ENCODE measurements at places on chromosomes 6 and 20.

DNA sequence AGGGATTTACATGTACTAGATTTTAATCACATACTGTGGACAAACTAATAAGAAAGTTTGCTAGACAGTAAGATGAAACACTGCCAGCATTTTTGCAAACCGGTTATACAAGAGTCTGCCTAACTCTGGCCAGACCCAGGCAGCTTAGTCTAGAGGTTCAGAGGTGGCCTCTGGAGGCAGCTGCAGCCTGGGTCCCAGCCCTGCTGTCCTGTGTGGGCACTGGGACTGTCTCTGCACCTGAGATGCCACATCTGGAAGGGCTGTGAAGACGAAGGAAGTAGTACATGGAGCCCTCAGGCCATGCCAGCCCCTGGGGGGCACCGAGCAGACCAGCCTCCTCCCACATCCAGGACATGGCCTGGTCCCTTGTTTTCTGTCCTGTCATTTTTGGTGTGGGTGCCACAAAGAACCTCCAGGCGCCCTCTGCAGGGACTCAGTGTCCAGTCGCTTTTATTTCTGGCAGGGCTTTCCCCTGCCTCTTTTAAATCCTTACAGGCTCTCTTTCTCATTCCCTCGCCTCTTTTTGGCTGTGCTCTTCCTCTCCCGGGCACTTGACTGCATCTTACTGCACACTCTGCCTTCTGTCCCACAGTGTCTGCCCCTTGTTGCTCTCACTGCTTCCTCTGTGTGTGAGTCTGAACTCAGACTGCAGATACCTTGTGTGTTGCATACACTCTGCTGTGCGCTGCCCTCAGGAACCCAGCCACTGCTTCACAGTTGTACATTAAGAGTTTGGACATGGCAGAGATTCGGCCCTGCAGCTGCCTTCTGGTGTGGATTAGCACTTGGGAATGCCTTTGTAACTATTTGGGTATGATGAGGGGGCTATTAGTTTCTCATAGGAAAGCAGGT is 216.7 kb downstream of the ZDHHC14 start:
- DNase-seq: peak; percentile 23

DNA sequence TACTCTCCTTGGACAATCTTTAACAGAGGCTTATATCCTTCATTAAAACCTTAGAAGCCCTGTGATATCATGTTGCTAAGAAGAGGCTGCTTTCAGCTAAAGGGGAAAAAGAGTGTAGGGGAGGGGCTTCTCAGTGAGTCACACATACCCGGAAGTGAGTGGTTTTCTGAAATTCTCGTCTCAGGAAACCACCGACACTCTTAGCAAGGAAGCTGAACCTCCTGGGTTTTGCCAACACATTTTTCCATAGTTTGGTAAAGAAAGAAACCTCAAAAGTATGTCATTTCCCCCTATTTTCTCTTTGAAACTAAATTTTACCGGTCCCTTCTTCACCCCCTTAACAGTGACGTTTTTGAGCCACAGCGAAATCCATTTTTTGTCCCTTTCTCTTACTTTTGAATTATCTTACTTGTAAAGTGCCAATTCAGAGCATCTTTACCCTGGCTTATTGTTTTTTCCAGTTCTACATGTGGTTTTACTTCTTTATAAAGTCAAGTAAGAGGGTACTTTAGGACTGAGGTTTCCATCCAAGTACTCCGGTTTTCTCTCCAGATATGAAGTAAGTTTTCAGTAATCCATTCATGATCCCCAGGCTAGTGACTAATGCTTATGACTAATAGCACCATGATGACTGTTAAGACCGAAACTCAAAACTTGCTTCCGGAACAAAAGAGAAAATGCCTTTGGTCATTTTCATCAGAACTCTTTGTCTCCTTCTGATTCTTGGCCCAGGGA is 219.3 kb downstream of the ARHGAP18 start:
- DNase-seq: peak; percentile 74

DNA sequence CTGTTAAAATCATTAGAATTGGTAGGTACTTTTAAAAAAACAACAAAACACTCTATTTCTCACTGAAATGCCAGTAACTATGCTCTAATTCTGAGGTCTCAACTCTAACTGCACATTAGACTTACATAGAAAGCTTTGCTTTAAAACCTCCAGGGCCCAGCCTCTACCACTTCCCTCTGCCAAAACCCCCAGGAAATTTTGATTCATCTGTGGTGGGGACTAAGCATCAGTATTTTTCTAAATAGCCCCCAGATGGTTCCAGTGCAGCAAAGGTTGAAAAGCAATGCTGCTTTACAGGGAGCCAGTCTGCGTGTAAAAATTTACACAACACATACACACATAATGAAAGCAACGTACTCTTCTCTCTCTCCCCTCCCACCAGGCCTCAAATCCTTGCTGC is 3.8 kb downstream of the TBC1D32 start:
- DNase-seq: no peak

- DNase-seq: no peak
Observed at GRCh38 chr6:106165885-106166485, 79.8 kb downstream of the PRDM1 start.

GRCh38 chr6:11931296-11932035 is 80.6 kb upstream of the HIVEP1 start:
- DNase-seq: no peak

GRCh38 chr20:46128310-46129151 is 10.4 kb downstream of the CD40 start:
- DNase-seq: no peak

DNA sequence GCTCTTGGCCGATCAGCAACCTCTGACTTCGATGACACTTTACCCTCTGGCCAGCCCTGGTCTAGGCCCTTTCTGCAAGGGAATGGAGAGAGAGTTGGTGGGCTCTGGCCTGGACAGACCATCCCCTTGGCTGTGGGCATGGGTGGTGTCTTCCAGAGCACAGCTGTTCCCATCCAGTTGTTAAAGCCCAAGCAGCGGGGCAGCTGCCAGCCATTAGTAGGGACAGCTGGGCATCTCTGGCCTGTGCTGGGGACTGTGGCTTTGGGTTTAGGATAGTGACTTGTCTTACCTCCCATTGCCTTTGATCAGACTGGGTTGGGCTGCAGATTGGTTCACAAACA is 2.8 kb downstream of the CDC25B start:
- no peak for DNase-seq

DNA sequence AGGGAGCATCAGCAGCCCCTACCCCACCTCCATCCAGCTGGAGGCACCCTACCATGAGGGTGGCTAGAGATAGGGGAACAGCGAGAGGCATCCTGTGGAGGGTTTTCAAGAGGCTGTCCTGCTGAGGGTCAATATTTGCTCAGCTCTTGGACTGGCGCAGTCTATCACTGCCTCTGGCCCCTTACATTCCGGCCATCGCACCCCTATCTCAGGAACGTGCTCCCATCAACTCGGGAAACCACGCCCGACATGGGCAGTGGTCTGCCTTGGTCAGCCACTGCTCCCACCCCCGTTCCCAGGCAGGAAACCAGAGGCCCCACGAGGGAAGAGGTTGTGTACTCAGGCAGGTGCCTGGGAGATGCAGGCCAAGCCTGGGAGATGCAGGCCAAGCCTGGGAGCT is 57.9 kb downstream of the VEGFA start:
- no peak for DNase-seq

GRCh38 chr20:36852187-36852586 is 23.8 kb upstream of the TLDC2 start:
- DNase-seq: no peak

DNA sequence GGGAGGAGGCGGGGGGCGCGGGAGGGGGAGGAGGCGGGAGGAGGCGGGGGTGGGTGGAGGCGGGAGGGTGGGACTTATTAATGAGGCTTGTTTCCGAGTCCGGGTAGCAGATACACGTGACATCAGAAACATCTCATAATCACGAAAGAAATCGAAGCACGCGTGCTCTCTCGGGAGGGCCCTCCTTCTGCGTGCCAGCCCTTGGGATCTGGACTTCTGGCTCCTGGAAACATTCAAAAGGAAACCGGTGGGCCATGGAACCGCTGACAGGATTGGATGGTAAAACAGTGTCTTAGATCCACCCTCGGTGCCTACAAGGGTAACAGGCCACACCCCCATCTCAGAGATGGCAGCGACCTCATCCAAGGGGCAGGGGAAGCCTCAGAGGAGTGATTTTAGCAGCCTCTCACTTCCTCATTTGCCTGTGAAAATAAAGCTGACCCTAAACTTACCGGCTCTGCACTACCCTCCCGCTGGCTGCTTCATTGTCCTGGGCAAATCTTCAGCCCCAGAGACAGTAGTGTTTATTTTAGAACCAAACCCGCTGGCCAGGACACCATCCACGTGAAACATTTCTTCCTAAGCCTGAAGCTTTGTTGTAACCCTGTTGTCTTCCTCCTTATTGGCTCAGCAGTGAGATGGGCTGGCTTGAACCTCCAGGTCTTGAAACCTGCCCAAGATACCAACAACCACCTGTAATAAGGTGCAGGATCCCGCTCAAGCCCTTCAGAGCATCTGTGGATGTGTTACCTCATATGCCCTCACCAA is 97.5 kb downstream of the PSMG4 start:
- DNase-seq: peak; percentile 82

GRCh38 chr20:4025125-4025524 is 9.8 kb upstream of the RNF24 start:
- no peak for DNase-seq

GRCh38 chr20:62219992-62220665 is at the start of gene HRH3:
HRH3 (minus strand) TSS chr20:62220278; CDS start chr20:62219970, 308 bp downstream.
- DNase-seq: peak; percentile 11

All from CD4-positive, alpha-beta T cell treated with Interferon gamma for 1 hour (primary cell).